ENCODE measurements at places on chromosomes 1 and 21.
A peak's percentile ranks its signal among the peaks of the same experiment; 100 is the strongest.

- H3K36me3 ChIP-seq = no peaks in the 10 kb centered on the region
- DNase-seq = no peak
- no peak overlapping the region for H3K4me3 ChIP-seq
These were observed 77.0 kb upstream of the MACF1 start for GRCh38 chr1:39127513-39127912.

- H3K27me3 ChIP-seq = no peaks in the 10 kb centered on the region
- no peak overlapping the region for H3K27ac ChIP-seq
- no peaks in the 10 kb centered on the region for H3K36me3 ChIP-seq
These were observed 26.5 kb upstream of the ITLN1 start for GRCh38 chr1:160911441-160911840.

DNA sequence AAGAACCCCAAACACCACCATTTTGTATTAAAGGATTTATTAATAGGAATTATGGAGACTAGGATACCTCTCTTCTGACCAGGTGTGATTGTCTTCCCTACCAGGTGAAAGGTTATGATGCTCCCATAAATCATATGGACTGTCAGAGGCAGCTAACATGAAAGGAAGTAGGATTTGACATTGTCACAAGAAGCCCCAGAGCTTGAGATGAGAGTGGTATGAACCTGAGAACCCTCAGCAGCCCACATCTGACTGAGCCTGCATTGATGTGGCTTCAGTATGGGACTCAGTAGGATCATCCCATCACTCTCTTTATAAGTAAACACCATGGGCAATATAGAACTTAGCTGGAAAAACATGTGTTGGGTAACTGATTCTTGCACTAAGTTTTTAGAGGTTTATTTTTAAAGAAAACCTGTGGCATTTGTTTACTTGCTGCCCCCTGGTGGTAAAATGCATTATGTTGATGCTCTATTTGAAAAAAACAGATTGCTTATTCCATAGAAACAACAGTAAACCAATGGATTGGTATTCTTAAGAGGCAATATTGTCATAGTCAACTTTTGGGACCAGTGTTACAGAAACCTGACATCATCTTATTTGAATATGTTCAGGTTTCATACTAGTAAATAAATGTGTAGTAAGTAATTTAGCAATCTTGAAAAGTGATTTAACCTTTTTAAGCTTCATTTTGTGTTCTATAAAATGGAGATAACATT is 16.6 kb upstream of the CACYBP start:
- no peak overlapping the region for H3K4me3 ChIP-seq
- DNase-seq = peak; percentile 36
- H3K27ac ChIP-seq = no peak overlapping the region

- H3K27ac ChIP-seq = no peak overlapping the region
- H3K36me3 ChIP-seq = no peaks in the 10 kb centered on the region
- H3K4me1 ChIP-seq = no peaks in the 10 kb centered on the region
- DNase-seq = no peak
These were observed 66.0 kb downstream of the GNG4 start for GRCh38 chr1:235583511-235584001.

- 0 out of 2 replicates have a peak, but pooled peaks cover 3% of the 10 kb centered on the region for H3K4me1 ChIP-seq
- H3K4me3 ChIP-seq = no peak overlapping the region
- no peaks in the 10 kb centered on the region for H3K27me3 ChIP-seq
These were observed 132.0 kb downstream of the FOXD2 start for GRCh38 chr1:47569681-47570470.

DNA sequence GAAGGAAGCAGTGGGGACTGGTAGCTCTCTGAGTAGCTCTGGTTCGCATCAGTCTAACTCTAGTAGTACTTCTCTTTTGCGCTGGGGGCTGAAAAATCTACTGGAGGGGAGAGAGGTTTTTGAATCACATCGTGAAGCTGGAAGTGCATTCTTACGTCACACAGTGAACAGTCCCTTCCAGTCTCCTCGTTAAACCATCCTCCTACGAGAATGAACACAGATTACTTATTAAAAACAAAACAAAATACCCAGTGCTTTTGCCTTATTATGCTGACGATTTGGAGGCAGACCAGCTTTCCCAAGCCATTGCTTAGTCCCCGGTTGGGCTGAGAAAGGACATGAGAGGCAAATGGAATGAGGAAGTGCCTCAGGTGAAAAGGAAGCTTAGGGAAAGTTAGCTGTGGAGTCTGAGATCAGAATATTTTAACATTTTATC is 16.1 kb downstream of the HUNK start:
- no peak overlapping the region for H3K4me3 ChIP-seq
- H3K27ac ChIP-seq = no peak overlapping the region
- H3K27me3 ChIP-seq = no peaks in the 10 kb centered on the region
- H3K36me3 ChIP-seq = no peaks in the 10 kb centered on the region

Measured in HCT116 (cell line).